Endothelial cell of umbilical vein (primary cell): ENCODE measurements at places on chromosomes 13 and 19. TPM values are rescaled to one million over a fixed set of nuclear protein-coding genes. Genes with fewer than 3 reads are reported as not detected.

NXNL1 gene
- not detected in 2 replicates for polyA plus RNA-seq

ZNF888 gene
- polyA plus RNA-seq: 0.56 and 0.72 TPM in 2 replicates

CYP4F3 gene
- not detected in 2 replicates for polyA plus RNA-seq

NLRP9 gene
- polyA plus RNA-seq: not detected in 2 replicates

CEACAM6 gene
- not detected in 2 replicates for polyA plus RNA-seq

CHAMP1 gene
- polyA plus RNA-seq: 14.7 and 19.2 TPM in 2 replicates

SPART gene
- 33.6 and 40.8 TPM in 2 replicates for polyA plus RNA-seq

CCDC70 gene
- polyA plus RNA-seq: not detected in 2 replicates

CD177 gene
- not detected in 2 replicates for polyA plus RNA-seq

SIGLEC5 gene
- polyA plus RNA-seq: not detected in 2 replicates

MAP4K1 gene
- 0.12 and 0.14 TPM in 2 replicates for polyA plus RNA-seq

BCAM gene
- 23.9 and 32.5 TPM in 2 replicates for polyA plus RNA-seq

S1PR2 gene
- 0.70 and 1.3 TPM in 2 replicates for polyA plus RNA-seq

GGN gene
- 0.39 and 0.73 TPM in 2 replicates for polyA plus RNA-seq

KLK14 gene
- 0.10 and 0.12 TPM in 2 replicates for polyA plus RNA-seq

TTC9B gene
- not detected in 2 replicates for polyA plus RNA-seq

LDLR gene
- 142 and 144 TPM in 2 replicates for polyA plus RNA-seq

STOML3 gene
- polyA plus RNA-seq: not detected in 2 replicates

PNMA8C gene
- polyA plus RNA-seq: not detected in 2 replicates

SIGLEC11 gene
- polyA plus RNA-seq: not detected in 2 replicates

ACP7 gene
- polyA plus RNA-seq: 0.03 and 0.04 TPM in 2 replicates

CYP4F2 gene
- not detected in 2 replicates for polyA plus RNA-seq

CEACAM3 gene
- not detected in 2 replicates for polyA plus RNA-seq

LENG9 gene
- 0.97 and 1.5 TPM in 2 replicates for polyA plus RNA-seq

RFPL4AL1 gene
- not detected in 2 replicates for polyA plus RNA-seq

DLEU7 gene
- polyA plus RNA-seq: not detected in 2 replicates

AP1M2 gene
- 0.19 TPM in 1 of 2 replicates, not detected in the other for polyA plus RNA-seq

KLK7 gene
- polyA plus RNA-seq: not detected in 2 replicates

CCDC8 gene
- 0.18 and 0.19 TPM in 2 replicates for polyA plus RNA-seq

PABPC3 gene
- 0.07 and 0.13 TPM in 2 replicates for polyA plus RNA-seq

ZNF430 gene
- polyA plus RNA-seq: 5.0 and 7.0 TPM in 2 replicates

FFAR3 gene
- not detected in 2 replicates for polyA plus RNA-seq

RFPL4A gene
- polyA plus RNA-seq: not detected in 2 replicates

DCT gene
- polyA plus RNA-seq: not detected in 2 replicates

KCNRG gene
- polyA plus RNA-seq: 1.2 and 1.3 TPM in 2 replicates

ZIC5 gene
- polyA plus RNA-seq: not detected in 2 replicates

PTGIR gene
- 2.7 and 3.8 TPM in 2 replicates for polyA plus RNA-seq

MICOS13 gene
- polyA plus RNA-seq: 86.1 and 115 TPM in 2 replicates

ZNF844 gene
- 0.88 and 0.90 TPM in 2 replicates for polyA plus RNA-seq

TNFSF9 gene
- 0.52 and 0.88 TPM in 2 replicates for polyA plus RNA-seq

ATP12A gene
- not detected in 2 replicates for polyA plus RNA-seq

PCDH9 gene
- polyA plus RNA-seq: 0.91 and 1.1 TPM in 2 replicates
